Cardiac septum (tissue), 1 donor: ENCODE measurements at places on chromosomes 2 and 18.

GRCh38 chr18:4394700-4395099, 60.4 kb downstream of the DLGAP1 start:
- no peak for DNase-seq

DNA sequence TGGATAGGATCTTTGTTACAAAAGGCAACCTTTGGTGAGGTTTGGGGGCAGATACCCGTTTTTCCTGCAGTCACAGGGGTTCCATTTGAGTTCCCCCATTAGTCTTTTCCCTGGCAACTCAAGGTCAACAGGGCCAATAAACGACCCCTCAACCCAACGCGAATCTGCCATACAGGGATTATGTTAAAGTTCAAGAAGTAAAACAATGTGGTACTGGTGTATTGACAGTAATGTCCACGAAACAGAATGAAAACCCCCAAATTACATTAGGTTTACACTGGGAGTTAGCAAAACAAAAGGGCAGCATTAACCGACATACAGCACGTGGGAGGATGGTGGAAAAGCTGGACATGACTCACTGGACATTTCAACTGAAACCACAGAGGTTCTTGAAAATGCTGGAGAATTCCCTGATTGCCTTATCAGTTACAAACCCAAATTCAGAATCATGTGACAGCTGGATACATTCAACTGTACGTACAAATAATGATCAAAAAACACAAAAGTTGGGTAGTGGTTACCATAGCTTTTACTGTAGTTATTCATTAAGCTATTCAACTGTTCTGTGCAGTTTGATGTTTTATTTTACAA, 4.9 kb upstream of the IMP4 start:
- DNase-seq, result no peak

- DNase-seq, result no peak
Measured at GRCh38 chr2:180524499-180524898, 455.9 kb upstream of the UBE2E3 start.

- DNase-seq, result no peak
Measured at GRCh38 chr2:213090772-213091171, 60.6 kb downstream of the IKZF2 start.
